ENCODE measurements at places on chromosomes 3 and 15. TPM values are rescaled to one million over a fixed set of nuclear protein-coding genes. Genes with fewer than 3 reads are reported as not detected.

Gene MORC1
- total RNA-seq, result not detected

Gene LRRC49
- 23.9 TPM for total RNA-seq

Gene KCNMB2
- total RNA-seq, result 0.39 TPM

Gene CEP19
- total RNA-seq, result 3.4 TPM

Gene KIF23
- total RNA-seq, result 29.2 TPM

Measured in epithelial cell of alveolus of lung (primary cell).